Fibroblast of upper back skin (primary cell): ENCODE measurements at places on chromosomes 5 and 9.

- DNase-seq, result no peak
Observed at GRCh38 chr9:36336131-36336907, 63.8 kb downstream of the RNF38 start.

GRCh38 chr9:100669968-100670367, 92.1 kb downstream of the CAVIN4 start:
- DNase-seq, result no peak

DNA sequence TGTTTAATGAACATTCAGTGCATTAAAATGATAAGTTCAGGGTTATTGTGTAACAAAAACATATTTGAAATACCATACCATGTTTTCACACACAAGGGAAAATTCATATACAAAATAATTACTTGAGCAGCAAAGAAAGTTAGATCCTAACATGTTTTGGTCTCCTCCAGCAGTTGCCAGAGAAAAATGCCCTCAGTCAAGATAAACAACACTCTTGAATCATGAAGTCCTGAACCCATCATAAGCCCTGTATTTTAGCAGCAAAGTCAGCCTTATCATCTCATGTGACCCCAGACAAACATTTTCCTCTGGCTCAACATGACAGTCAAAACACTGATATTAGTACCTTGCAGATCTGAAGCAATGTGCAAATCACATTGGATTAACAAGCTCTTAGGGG, 1541.1 kb upstream of the WWC1 start:
- no peak for DNase-seq

GRCh38 chr9:18398038-18398437, 75.9 kb upstream of the ADAMTSL1 start:
- DNase-seq, result no peak

GRCh38 chr9:34710023-34710422, at the start of gene CCL21:
Gene CCL21, minus strand, starts transcription at chr9:34710136. Its CDS starts 70 bp downstream, at chr9:34710066.
- no peak for DNase-seq

DNA sequence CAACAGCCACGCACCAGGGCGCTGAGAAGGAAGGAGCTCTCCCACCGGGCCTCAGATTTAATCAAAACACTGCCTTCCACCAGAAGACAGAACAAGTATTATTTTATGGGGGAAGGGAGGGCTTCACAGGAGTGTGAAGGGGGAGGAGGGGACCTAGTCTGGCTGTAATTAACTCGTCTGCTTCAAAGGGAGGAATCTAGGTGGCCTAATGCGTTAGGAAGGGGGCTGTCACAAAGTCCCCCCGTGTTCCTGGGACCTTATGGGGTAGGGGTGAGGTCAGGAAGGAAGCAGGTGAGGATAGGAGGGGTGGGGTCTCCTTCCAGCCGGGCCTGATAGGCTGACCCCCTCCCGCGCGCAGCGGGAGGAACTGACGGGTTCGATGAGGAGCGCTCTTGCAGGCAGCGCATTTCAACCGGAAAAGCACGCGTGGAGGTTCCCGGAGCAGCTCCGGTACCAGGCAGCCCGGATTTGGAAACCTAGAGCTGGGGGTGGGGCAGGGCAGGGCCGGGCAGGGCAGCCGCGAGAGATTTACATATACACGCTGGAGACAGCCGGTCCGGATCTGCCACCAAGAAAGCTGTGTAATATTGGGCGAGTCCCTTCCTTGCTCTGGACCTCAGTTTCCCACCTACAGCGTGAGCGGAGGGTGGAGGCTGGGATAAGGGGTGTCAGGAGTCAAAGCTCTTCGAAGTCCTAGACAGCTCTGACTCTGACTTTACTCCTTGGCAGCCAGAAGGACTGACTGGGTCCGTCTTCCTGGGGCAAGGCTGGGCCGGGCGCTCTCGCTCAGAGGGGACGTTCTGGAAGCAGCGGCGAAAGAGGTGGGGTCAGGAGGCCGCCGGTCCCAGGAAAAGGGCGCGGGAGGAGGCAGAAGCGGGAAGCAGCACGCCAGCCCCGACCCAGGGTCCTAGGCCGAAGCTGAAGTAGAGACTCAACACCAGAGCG, 1.8 kb downstream of the SHB start:
- no peak for DNase-seq

DNA sequence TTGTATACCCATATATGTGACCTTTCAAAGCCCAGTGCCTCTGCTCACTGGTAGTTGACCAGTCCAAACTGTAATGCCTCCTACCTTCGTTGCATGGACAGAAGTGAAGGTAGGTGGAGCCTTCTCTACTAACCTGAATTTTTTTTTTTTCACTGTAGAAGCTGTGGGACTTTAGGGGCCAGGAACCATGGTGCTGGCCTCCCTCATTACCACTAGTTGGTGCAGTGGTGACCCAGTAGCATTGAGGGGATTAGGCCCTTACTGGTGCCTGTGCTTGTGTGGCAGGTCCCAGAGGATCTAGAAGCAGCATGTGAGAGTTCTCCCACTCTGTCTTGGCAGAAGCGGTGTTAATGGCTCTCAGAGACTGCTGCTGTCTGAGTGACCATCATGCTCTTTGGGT, 2.3 kb downstream of the RALGPS1 start:
- no peak for DNase-seq

GRCh38 chr5:41281215-41281810, 68.0 kb upstream of the C6 start:
- DNase-seq, result no peak

DNA sequence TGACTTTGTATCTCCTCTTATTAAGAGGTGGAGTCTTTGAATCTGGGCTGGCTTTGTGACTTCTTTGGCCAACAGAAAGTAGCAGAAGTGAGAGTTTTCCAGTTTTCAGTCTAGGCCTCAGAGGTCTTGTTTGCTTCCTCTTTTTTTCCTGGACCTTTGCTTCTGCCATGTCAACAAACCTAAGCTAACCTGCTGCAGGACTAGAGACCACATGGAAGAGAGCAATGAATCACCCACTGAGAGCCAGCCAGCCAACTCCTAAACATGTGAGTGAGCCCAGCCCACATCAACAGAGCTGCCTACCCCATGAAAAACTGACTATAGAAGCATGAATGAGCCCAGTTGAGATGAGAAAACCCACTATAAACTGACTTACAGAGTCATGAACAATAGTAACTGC, 29.9 kb downstream of the MRPL22 start:
- peak; percentile 22 for DNase-seq

- peak; percentile 57 for DNase-seq
Observed at GRCh38 chr9:27162045-27162444, 53.0 kb downstream of the TEK start.

DNA sequence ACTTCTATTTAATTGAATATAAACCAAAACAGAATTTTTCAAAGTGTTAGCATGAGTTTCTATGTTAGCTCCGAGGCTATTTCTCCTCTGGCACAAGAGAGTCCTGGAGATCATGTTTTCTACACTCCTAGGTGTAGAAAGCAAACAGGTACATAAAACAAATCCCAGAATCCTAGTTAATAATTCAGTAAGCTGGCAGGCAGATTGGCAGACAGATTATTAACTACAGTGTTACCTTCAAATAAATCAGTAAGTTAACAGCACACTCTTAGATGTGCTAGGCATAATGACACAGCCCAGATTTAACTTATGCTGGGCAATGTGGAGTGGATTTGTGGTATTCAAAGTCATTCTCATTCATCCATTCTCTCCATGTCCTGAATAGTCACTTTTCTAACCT, 282.8 kb upstream of the RPS23 start:
- DNase-seq, result no peak

DNA sequence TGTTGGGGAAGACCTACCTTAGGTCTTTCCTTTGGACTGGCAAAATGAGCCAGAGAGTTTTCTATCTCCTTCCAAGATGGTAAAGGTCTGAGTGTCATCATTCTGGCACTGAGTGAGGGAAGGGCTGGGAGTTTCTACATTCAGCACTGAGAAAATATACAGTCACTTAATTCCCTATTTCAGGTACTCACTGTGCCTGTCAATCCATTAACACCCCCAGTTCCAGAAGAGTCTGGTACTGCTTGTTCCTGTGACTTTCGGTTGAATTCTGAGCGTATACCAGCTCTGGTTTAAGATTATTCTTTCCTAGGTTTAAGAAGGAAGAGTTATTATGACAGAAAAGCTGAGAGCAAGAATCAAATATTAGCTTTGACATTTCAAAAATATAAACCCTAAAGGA, 68.4 kb downstream of the MTX3 start:
- no peak for DNase-seq

DNA sequence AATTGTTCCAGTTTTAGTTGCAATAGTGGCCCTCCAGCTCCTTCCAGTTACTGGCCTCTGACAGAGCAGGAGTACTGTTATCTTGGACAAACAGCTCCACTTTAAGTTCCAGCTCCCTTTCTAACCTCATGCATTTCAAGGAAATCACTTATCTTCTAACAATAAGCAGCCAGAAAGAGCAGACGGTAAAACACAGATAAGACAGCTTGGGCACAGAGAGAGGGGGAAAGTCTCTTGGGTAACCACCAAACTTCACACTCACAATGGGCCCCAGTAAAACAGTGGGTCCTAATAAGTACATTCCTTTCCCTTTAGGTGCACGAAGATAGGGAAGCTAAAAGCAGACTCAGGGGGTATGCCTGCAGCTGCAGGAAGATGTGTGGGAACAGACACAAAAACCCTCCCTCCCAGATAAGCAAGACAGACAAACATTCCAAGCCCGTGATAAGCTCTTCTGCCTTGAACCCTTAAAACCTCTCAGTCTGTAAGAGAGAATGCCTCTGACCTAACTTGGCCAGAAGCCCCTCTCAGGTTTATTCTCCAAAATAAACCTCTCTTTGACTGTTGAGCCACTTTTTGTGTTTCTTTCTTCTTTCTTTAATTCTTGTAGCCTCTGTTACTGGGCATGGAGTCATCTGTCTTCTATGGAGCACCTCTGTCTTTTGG, 30.8 kb downstream of the OR1J1 start:
- DNase-seq, result peak; percentile 25

GRCh38 chr5:73233461-73234203, 60.6 kb downstream of the TMEM174 start:
- DNase-seq, result no peak

- DNase-seq, result no peak
Observed at GRCh38 chr5:132853323-132853722, 12.9 kb downstream of the GDF9 start.

DNA sequence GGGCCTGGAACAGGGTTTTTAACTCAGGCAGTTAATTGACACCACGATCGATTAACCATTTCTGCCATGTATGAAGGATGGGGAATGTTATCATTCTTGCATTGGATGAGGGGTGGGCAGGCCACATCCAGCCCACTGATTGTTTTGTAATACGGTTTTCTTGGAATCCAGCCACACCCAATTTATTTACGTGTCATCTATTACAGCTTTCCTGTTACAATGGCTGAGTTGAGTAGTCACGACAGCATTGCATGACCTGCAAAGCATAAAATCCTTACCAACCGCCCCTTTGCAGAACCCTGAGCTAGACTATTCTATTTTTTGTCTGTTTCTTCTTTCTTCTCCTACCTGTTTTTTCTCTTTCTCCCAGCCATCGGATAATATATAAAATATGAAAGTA, 122.0 kb upstream of the STC2 start:
- DNase-seq, result no peak

- DNase-seq, result peak; percentile 84
Observed at GRCh38 chr5:99061711-99062110, 132.9 kb upstream of the CHD1 start.

DNA sequence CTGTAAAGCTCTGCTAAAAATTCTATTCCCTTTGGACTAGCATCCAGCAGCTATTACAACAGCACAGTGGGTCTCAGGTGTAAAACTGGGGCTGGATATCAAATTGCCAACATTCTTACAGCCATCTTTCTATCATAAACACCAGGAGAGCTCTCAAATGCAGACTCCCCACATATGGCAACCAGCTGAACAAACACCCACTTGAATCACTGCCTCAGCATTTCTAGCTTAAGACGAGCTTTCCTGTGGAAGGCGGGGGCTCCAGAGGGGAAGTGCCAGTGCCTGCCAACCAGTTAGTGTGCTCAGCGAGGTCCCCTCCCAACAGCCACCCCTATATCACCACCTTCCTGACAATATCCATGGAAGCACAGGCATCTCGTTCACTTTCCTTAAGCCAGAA, 62.2 kb downstream of the IPPK start:
- peak; percentile 94 for DNase-seq

- DNase-seq, result peak; percentile 23
Observed at GRCh38 chr9:2302606-2303005, 287.5 kb downstream of the SMARCA2 start.

- DNase-seq, result no peak
Observed at GRCh38 chr9:17319864-17320263, 185.0 kb downstream of the CNTLN start.

- DNase-seq, result no peak
Observed at GRCh38 chr9:93645921-93646639, 69.7 kb downstream of the PHF2 start.

- no peak for DNase-seq
Observed at GRCh38 chr5:32628049-32628844, 42.9 kb downstream of the SUB1 start.

GRCh38 chr9:71911908-71912335, 483 bp downstream of the C9orf85 start:
- DNase-seq, result peak; percentile 59

DNA sequence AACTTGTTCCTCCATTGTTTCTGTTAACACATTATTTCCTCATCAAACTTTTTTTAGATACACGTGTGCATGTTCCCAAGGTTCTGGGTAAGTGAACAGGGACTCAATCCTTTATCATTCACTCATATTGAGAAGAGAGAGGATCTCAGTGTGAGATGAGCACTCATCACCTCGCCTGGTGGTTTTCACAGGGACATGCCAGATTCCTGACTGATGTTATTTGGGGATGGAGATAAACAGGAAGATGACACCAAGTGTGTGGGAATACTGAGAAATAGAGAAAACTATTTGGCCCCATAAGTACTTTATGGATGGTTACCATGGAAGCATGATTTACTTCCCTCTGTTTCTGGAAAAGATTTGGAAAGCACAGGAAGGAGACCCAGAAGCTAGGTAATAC, 533.3 kb upstream of the DMAC1 start:
- peak; percentile 14 for DNase-seq

- peak; percentile 33 for DNase-seq
Observed at GRCh38 chr5:57805732-57806131, 323.1 kb upstream of the ACTBL2 start.

DNA sequence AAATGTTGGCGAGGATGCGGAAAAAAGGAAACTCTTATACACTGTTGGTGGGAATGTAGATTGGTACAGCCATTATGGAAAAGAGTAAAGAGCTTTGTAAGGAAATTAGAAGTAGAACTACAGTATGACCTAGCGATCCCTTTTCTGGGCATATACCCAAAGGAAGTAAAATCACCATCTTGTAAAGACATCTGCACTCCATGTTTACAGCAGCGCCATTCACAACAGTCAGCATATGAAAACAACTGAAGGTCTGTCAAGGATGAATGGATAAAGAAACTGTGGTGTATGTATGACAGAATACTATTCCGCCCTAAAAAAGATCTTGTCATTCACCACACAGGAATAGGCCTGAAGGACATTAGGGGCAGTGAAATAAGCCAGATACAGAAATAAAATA, 27.7 kb upstream of the SLC25A51 start:
- no peak for DNase-seq
